ENCODE measurements at places on chromosomes 1 and 21.
A peak's percentile ranks its signal among the peaks of the same experiment; 100 is the strongest.

GRCh38 chr1:229092377-229093237, 178.3 kb upstream of the RAB4A start:
- DNase-seq = peak; percentile 91

GRCh38 chr1:15755646-15756040, 3.0 kb upstream of the FBLIM1 start:
- no peak for DNase-seq

DNA sequence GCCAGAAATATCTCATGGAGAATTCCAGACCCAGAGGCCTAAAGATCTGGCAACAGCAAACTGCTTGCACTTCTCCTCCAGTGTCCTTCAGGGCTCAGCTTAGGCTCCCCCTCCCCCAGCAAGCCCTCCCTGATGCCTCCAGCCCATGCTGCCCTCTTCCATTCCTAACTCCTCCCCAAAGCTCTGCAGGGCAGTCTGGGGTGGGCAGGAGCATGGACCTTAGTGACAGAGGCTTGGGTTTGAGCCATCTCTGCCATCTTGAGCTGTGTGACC, 436.8 kb downstream of the PTPRU start:
- DNase-seq = no peak

- no peak for DNase-seq
Measured at GRCh38 chr1:33397994-33398393, 32.9 kb downstream of the PHC2 start.

DNA sequence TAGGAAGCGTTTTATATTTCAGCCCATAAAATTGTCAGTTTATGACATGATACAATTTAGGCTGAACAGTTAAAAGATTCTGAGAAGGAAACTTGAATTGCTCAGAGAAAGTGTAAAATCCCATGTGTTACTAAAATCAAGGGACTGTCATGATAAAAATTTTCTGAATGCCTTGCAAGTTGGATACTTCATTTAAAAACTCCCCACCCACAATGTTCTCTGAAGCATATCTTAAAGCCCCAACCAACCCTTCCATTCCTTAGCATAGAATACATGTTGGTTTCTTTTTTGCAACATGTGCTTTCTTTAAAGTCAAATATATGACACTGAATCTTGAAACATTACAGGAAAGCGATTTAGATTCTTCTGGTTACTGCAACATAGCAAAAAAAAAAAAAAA, 97.4 kb downstream of the MRPL39 start:
- no peak for DNase-seq

DNA sequence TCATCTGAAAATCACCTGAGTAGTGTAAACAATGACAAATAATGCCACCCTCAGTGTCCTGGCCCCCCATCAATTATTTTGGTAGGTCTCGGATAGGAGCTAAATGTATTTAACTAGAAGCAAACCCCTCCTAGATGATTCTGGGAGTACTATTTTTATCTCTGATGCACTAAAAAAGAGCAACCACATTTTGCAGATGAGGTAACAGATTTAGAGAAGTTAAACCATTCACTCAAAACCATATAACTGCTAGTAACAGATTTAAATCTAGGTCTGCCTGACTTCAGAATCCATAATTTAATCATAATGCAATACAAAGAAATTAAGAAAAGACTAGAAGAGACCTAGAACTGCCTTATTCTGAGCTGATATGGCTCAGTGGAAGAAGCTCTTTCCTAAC, 17.3 kb upstream of the PTCH2 start:
- DNase-seq = no peak

DNA sequence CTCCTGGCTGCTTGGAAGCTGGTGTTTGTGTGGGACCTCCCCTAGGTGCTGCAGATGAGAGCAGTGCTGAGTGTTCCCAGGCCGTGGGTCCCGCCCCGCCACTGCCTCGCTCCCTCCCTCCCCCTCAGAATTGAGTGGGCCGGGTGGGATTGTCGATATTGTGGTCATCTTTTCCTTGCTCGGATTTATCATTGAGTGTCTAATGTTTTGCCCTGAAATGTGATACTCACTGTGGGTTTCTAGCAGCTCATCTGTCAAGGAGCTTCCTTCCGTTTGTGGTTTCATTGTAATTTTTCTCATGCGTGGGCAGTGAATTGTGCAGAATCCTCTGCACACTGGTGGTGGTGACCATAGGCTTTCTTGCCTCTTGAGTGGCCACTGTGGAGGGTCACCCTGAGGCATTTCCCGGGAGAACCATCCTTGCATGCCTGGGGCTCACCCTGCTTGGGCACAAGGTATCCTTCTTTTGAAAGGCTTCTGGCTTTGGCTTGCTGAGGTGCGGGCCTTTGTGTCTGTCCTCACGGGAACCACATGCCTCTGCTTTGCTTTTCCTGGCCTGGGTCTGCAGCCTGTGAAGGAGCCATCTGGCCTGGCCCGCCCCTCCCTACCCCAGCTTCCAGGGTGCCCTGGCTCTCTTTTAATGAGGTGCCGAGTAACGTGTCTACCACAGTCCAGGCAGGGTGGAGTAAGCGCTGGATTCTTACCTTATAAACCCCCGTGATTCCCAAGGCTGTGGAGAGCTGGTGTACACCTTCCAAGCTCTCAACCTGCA, 25.6 kb downstream of the SLX9 start:
- DNase-seq = no peak

- DNase-seq = peak; percentile 34
Measured at GRCh38 chr1:93908394-93909145, 660 bp downstream of the GCLM start.

DNA sequence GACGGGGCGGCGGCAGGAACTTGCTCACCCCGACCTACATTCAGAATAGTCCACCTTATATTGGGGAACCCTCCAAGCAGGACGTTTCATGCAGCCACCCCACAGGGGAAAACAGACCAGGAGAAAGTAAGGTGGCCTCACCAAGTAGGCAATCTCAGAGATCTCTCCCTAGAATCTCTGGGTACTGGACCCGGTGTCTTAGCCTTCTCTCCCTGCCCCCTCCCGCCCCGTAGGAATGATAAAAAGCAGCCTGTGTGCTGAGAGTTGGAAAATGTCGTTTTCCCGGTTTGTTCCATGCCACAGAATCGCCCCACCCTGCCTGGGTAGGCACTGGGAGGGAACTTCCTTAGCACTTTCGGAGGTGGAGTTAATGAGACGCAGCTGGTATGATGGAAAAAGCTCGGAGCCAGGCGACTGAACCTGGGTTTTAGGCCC, 789 bp upstream of the PTPN14 start:
- DNase-seq = no peak

- DNase-seq = no peak
Measured at GRCh38 chr1:2095394-2095793, 45.2 kb downstream of the PRKCZ start.

DNA sequence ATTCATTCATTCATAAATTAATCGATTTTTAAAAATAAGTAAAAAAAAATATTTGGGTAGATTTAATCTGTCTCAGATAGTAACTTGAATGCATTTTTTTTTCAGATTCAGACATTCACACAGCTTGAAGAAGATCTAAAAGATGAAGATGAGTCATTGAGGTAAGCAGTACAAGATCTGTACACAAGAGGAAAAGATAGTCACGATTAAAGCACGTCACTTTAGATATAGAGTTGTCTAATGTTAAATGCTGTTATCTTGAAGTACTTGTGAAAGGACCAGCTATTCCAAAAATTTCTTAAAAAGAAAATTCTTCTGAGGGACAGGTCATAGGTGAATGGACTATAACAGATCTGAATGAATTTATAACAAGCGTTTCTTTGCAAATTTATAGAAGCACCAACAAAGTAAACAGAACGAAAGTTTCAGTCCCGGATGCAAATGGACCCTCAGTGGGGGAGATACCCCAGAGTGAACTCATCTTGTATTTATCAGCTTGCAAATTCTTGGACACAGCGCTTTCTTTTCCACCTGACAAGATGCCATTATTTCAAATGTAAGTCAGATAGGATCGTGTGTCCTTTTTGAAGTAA, 31.2 kb upstream of the MORC3 start:
- no peak for DNase-seq

GRCh38 chr1:110541906-110542395, 23.0 kb upstream of the KCNA10 start:
- no peak for DNase-seq

GRCh38 chr1:54131419-54131818, 21.4 kb downstream of the CDCP2 start:
- DNase-seq = no peak

- DNase-seq = no peak
Measured at GRCh38 chr1:78044796-78045562, 787 bp upstream of the GIPC2 start.

DNA sequence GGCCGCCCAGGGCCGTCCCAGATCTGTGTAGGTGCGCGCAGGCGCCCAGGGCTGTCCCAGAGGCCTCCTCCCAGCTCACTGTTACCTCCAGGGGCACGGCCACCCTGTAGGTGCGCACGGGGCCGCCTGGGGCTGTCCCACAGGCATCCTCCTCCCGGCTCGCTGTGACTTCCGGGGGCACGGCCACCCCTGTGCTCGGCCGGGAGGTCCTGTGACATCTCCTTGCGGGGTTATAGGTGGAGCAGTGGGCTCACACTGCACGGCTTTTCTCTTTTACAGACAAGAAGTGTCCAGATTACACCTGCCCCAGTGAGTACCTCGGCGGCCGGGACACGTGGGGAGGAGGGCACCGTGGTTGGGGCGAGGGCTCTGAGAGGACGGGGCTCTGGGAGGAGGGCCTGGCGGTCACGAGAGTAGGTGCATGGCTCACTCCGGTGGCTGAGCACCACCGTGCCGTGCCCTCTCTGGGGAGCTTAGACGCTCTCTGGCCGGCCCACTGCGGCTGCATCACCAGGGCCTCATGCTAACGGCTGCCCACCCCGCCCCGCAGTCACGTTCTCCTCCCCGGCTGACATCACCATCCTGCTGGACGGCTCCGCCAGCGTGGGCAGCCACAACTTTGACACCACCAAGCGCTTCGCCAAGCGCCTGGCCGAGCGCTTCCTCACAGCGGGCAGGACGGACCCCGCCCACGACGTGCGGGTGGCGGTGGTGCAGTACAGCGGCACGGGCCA, 21.4 kb downstream of the COL6A1 start:
- DNase-seq = no peak

DNA sequence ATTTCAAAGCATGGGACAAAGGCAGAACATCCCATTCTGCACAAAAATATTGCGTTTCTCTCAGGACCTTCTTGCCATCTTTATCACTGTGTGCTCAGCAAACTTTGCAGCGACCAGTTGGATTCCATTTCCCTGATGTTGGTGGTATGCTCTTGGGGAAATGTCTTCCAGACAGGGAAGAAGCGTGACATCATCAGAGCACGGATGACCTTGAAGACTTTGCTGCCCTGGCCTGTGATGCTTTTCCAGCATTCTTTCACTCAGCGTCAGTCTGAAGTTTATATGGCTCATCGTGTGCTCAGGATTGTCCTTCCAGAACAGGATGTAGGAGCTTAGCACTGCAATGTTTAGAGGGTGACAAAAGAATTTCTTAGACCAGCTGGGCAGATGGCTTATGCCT, 131.4 kb upstream of the F3 start:
- no peak for DNase-seq

All from NCI-H345 (cell line).